ENCODE measurements at places on chromosomes 4 and X.

- DNase-seq = no peak
Observed at GRCh38 chr4:159779716-159780115, 676.8 kb downstream of the RAPGEF2 start.

DNA sequence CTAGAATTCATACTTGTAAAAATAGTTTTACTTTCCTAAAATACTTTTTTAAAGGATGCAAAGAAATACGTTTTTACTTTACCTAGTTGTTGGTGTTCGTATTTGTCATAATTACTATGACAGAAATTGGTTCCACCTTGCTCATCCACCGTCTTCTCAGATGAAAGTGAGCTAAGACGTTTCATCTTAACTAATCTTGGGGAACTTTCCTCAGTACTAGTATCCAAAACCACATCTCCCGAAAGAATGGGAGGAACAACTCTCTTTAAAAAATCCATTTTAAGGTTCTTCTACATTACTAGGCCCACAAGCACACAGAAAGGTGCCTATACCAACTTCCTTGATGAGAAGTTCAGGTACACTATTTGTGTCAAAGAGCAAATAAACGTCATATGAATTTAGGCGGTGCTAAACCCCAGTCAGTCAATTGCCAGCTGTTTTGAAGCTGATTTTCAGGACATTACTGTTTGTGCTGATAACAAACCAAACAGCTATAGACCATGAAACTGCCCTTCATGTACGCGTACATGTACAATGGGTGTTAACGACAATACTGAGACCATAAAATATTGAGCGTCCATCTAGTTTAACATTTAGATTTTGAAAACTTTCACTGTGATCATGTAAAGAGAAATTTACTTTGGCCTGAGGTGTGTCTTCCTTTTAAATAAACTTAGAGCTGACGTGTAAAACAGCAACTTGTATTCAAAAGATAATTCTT lies 99.1 kb downstream of the FRYL start:
- no peak for DNase-seq

DNA sequence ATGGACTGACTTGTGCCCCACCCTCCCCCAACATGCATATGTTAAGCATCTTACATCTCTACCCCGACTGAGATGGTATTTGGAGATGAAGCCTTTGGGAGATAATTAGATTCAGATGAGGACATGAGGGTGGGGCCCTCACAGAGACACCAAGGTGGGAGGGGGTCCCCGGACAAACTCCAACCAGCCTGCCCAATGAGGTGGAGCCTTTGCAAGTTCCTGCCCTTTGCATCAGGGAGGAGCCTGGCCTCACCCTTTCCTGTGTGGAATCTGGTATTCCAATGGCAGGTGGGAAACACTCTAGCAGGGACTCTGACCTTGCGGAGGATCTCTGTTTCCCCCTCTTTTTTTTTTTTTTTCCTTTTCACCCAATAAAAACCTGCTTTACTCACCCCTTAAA lies 589.9 kb upstream of the BOD1L1 start:
- DNase-seq = no peak

DNA sequence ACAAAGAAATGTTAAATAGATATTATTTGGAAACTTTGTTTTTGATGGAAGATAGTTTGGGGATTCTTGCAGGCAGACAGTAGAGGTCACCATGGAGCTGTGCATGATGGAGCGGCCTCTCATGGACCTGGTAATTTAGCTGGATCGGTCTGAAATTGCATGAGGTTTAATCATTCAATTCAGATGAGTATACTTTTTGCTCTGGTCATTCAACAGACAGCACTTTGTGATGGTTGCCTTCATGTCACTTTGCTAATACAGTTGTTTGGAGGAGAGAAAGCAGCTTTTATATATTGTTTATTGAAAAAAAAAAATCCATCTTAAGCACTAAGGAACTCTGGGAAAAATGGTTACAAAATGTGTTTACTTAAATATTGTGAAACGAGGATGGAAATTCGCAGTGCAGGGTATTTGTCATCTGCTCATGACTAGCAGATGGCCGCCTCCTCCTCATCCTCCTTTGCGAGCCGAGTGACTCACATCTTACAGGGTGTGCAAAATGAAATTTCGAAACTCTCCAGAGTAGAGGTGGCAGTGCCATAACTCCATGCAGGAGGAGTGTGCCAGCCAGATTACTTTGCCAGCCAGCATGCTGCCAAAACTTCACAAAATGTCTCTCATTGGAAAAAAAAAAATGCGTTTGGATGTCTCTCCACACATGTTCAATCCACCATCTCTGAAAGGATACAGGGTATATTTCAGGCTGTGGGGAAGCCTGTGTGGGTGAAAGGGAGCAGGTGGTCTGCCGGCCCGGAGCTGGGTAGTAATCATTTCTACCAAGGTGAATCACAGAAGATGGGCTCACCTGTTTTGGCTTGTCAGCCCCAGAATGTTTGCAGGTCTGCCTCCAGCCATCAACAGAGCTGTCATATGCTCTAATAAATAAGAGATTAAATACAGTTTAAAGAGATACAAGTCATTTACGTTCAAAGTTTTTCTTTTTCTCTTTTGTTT lies 314.9 kb upstream of the DIPK2B start:
- peak; percentile 46 for DNase-seq
